ENCODE measurements at places on chromosomes 5 and 9.
A peak's percentile ranks its signal among the peaks of the same experiment; 100 is the strongest.

- DNase-seq, result no peak
Measured at GRCh38 chr5:149807614-149808013, 77.5 kb downstream of the PPARGC1B start.

GRCh38 chr9:2362150-2362549 lies 259.4 kb upstream of the VLDLR start:
- DNase-seq, result no peak

GRCh38 chr9:4982721-4983482 lies 2.2 kb upstream of the JAK2 start:
- peak; percentile 35 for DNase-seq

DNA sequence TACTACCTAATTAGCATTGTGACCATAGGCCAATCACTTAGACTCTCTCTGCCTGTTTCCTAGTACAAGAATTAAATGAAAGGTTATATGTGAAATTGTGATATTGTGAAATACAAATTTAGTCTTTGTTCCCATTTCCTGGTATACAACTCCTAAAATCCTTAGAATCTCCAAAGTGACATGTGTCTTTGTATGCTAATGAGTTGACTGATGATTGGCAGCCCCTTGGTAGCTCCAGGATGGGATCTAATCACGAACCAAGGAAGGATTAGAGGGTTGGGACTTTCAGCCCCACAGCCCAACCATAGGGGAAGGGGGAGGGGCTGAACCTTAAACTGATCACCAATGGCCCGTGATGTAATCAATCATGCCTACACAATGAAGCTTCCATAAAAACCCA lies 31.6 kb downstream of the ATP6V0E1 start:
- DNase-seq, result no peak

GRCh38 chr5:15791859-15792258 lies 291.9 kb downstream of the FBXL7 start:
- no peak for DNase-seq

DNA sequence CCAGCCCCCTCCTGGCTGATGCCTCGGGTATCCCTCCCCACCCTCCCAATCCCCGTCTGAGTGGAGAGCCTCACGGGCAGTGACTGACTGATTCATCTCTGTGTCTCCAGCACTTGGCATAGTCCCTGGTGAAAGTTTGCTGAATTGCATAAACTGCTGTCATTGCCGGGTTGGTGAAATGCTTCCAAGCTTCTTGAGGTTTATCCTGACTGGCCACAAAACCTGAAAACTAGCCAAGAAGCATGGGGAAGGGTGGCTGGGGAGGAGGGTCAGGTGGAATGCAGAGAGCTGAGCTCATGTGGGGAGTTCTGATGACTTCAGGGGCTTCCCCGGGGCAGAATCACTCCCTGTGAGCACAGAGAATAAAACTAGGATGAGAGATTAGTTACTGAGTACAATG lies 56.9 kb upstream of the GGTA1 start:
- no peak for DNase-seq

GRCh38 chr9:38008168-38009034 lies 60.6 kb downstream of the SHB start:
- DNase-seq, result peak; percentile 42

- DNase-seq, result no peak
Measured at GRCh38 chr9:96435345-96435744, 14.6 kb upstream of the HABP4 start.

DNA sequence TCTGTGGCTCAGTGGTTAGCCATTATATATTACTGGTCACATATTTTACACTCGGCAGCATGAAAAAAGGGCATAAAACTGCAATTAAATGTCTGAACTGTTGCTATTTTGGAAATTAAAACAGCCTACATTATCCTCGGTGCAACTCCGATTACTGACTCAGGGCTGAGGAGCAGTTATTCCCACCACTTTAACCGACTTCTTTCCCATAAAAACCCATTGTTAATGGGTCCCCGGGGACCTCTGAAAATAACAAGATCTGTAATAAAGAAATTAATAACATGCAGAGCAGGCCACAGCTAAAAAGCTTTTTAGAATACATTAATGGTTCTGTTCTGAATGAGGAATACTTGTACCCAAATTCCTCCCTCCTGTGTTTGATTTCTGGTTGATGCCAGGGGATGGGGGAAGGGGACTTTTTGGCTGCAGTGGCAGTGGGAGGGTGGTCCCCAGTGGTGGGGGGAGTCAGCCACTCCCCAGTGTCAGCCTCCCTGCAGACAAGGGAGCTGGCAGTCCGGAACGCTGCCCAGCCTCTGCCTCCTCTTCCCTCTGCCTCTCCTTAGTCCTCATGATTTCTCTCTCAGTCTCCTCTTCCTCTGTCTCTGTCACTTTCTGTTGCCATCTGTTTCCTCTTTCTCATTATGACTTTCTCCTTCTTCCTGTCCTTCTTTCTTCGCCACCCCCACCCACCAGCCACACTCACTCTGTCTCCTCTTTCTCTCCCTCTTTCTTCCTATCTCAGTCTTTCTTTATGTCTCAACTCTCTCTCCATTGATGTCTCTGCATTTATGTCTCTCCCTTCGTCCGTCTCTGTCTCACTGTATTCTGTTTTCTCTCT lies 59.0 kb upstream of the ZBTB43 start:
- DNase-seq, result no peak

DNA sequence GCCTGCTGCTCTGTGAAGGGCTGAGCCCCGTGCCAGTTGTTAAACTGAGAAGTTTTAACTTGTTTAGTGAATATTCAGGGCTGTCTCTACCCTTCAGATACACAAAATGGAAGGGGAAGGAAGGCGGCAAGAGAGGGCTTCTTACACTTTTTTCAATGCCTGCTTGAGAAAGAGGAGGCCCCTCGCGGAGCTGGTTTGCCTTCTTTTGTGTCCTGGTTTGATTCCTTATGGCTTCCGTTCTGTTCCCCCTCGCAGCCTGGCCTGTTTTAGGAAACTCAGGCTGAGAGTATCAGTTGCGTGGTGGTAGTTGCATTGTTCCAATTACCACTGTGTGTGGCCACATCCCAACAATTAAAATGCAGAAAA lies 1.0 kb downstream of the FAM53C start:
- peak; percentile 64 for DNase-seq
